ENCODE measurements at places on chromosomes 5 and 9.
A peak's percentile ranks its signal among the peaks of the same experiment; 100 is the strongest.

- peak; percentile 28 for DNase-seq
Measured at GRCh38 chr9:131264231-131264630, 12.1 kb downstream of the FAM78A start.

DNA sequence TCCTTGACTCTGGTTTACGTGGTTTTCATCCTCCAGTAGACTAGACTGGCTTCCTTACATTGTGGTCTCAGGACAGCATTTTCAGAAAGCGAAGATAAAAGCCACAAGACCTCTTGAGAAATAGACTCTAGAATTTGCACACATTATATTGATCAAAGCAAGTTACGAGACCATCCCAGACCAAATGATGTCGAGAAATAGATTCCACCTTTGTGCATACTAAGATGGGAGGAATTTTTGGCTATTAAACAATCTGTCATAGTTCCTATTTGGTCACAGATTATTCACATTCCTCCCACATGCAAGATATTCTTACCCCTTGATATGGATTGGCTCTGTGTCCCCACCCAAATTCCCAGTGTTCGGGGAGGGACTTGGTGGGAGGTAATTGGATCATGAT, 65.6 kb downstream of the TEX10 start:
- DNase-seq = no peak

DNA sequence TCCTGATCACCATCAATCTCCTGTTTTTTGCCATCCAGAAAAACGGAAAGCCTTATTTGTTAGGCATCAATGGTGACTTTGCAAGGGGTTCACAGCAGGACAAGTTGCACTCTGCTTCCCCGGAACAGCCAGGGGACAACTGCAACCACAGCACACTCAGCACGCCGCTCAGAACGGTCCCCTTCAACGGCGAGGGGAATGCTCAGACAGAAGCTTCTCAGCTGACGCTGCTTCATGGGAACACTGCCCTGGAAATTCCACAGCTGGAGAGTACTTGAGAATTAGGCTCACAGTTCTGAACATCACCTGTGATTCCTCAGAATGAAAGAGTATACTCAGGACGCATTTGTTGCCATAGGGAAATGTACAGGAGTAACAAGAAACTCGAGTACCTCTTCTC, 40.1 kb upstream of the PLPP6 start:
- no peak for DNase-seq

DNA sequence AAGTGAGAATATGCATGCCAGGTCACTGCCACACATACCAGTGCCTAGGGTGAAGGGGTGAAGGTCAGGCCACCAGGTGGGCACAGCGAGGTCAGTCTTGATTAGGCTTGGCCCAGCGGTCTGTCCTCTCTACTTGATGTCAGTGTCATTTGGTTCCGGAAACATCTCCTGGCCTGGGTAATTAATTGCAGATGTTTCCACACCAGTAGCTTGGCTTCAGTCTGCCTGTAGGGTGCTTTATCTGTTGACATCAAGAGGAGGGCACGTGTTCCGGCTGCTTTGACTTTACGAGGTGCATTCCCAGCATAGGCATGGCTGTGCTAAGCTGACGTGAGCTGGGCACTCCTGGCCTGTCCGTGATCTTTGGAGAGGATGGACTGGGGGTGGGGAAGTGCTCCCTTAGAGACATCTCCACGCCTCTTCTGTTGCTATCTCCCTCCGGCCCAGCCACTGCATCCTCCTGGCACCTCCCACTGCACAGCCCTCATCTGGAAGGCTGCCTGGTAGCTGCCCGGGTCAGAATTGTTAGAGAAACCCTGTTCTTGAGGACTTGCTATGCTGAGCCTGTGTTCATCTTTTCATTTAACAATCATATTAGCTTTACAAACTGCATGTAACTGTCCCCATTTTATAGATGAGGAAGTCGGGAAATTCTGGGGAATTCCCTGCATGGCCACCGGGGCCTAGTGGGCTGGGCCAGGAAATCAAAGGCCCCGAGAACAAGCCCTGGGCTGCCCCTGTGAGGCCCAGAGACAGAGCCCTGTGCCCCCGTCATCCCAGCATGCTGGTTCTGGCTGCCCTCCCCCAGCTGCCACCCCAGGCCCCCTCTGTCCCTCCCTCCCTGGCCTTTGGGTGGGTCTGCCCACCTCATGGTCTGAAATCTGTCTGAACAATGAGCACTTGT, 29.1 kb downstream of the JADE2 start:
- DNase-seq = peak; percentile 56

- DNase-seq = peak; percentile 43
Measured at GRCh38 chr9:132160802-132161742, 786 bp upstream of the NTNG2 start.

- no peak for DNase-seq
Measured at GRCh38 chr5:166679331-166679730, 1612.1 kb upstream of the WWC1 start.

- no peak for DNase-seq
Measured at GRCh38 chr9:95732802-95733688, 142.4 kb upstream of the ERCC6L2 start.

- DNase-seq = no peak
Measured at GRCh38 chr9:13070612-13071595, 208.6 kb downstream of the MPDZ start.

DNA sequence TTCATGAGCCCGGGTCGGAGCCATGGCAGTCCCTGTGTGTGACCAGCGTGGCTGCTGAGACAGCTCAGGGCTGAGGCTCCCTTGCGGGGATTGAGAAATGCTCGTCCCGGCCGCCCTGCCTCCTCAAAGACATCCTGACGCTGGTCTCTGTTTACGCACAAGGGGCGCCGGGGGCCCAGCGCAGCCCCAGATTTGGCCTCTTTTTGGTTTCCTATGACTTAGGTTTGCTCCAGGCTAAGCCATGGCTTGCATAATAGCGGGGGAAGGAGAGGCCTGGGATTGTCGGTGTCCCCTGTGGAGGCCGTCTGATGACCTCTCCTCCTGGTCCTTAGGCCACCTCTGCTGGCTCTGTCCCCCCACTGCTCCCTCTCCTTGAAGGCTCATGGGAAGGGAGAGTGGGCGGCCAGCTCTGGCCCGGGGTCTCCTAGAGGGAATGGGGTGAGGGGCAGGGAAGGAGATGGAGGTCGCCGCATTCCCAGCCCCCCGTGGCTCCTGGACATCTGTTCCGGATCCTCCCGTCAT, 3.5 kb downstream of the LAMC3 start:
- DNase-seq = no peak

- DNase-seq = no peak
Measured at GRCh38 chr5:164649266-164649665, 1143.8 kb downstream of the MAT2B start.

- no peak for DNase-seq
Measured at GRCh38 chr5:127296321-127296720, 5.7 kb downstream of the MEGF10 start.

- DNase-seq = no peak
Measured at GRCh38 chr9:69815313-69815712, 5.3 kb upstream of the CFAP95 start.

- DNase-seq = no peak
Measured at GRCh38 chr9:129038109-129038852, 1.9 kb downstream of the MIGA2 start.

- no peak for DNase-seq
Measured at GRCh38 chr5:149404746-149405549, 25.9 kb upstream of the IL17B start.

- DNase-seq = peak; percentile 79
Measured at GRCh38 chr9:113578882-113579282, 115.4 kb downstream of the RGS3 start.

DNA sequence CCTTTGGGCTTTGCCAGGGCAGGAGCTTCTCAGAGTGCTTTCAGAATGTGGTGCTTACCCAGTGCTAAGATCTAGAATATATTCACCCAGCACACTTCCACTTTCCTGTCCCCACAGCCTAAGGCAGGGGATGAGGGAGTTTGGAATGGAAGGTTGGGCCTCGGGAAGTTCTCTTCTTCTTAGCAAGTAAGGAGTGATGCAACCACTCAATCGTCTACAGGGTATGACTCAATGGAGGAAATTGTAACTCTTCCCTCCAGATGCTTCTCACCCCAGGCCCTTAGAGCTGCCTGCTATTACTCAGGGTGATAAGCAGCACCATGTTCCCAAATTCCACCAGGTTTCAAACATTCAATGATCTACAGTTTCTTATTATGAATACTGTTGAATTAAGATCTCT, 30.8 kb upstream of the AGGF1 start:
- DNase-seq = no peak

DNA sequence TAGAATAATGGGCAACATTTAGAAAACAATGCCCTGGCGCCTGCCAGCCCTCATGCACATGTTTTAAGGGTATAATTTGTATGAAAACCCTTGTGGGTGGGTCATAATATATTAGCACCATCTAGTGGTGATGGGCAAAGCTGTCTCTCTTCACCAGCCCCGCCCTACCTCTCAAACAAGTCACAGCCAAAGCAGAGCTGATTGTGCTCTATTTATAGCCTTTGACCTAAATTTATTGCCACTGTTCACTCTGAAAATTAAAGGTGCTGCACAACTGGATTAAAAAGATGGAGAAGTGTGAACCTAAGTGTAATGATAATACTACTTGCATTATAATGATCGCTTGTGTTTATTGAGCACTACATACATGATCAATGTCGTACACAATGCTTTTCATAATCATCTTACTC, 131.9 kb upstream of the ANKH start:
- DNase-seq = peak; percentile 21

GRCh38 chr9:129810116-129810515, 7.1 kb downstream of the TOR1B start:
- no peak for DNase-seq

GRCh38 chr5:95761771-95762651, 30.9 kb downstream of the RHOBTB3 start:
- DNase-seq = no peak

- DNase-seq = no peak
Measured at GRCh38 chr9:99660191-99660636, 161.5 kb upstream of the NR4A3 start.

GRCh38 chr5:112083623-112084022, 326.6 kb upstream of the NREP start:
- DNase-seq = no peak

DNA sequence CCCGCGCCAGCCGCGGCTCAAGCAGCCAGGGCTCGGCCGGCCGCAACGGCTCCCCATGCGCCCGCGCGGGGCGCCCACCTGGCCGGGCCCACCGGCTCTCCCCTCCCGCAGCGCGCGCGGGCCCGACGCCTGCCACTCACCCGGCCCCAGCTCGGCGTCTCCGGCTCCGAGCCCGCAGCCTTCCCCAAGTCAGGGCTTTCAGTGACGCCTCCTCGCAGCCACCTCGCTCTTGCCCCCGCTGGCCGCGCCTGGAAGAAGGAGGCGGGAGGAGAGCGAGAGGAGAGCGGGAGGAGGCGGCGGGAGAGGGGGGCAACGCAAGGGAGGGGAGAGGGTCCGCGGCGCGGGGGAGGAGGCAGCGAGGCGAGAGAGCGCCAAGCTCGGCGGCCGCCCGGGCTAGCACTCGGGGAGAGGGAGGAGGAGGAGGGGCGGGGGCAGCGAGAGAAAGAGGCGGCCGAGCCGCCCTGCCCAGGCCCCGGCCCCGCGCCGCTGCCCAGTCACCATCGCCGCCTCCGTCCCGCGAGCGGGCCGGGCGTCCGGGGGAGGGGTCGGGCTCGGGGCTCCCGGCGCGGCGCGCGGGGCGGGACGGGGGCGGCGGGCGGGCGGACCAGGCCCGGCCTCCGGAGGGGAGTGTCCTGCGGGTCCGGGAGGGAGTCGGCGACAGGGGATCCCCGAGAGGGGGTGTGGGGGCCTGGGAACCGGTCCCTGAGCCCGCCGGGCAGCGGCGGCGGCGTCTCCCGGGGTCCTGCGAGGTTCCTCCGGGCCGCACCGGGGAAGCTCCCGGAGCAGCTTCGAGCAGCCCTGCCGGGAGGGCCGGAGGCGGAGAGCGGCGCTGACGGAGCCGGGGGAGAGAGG, at the start of gene LHFPL2:
LHFPL2 (minus strand) TSS at position 414 of the 852 bp plus-strand sequence. CDS start 138,559 bp downstream, outside the sequence.
- no peak for DNase-seq

- peak; percentile 64 for DNase-seq
Measured at GRCh38 chr5:88203981-88204750, 64.5 kb downstream of the TMEM161B start.

GRCh38 chr5:129807162-129807814, 59.4 kb downstream of the MINAR2 start:
- no peak for DNase-seq

DNA sequence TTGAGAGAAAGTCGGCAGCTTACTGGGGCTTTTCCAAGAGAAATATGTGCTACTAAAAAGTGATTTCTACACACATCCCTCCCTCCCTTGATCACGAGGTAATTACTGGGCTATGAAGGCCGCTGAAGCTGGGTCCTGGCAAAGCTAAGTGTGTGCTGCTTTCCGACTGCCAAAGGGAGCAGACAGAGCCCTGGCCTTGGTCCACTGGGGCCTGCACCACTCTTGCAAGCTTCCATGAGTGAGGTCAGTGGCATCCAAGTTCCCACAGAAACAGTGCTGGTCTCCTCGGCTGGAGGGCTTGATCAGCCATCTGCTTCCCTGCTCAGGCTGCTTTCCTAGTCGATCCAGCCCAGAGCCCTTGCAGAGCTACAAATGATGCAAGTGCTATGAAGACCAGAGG, 154.8 kb upstream of the LHFPL2 start:
- DNase-seq = no peak

DNA sequence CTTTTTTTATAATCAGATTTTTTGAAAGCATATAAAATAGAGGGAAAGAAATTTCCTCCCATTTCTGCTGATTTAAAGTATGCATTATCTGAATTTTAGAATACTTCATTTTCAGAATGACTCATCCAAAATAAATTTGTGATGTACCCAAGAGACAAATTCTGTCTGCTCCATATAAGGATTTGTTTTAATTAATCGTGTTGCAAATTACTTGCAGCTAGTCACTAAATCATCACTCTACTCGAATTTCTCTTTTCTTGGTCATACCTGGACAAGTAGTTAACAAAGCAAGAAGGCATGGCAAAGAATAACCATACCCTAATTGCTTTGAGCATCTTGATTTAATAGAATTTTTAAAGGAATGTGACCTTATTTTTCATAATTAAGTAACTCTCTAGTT, 284.1 kb upstream of the GRAMD2B start:
- no peak for DNase-seq

DNA sequence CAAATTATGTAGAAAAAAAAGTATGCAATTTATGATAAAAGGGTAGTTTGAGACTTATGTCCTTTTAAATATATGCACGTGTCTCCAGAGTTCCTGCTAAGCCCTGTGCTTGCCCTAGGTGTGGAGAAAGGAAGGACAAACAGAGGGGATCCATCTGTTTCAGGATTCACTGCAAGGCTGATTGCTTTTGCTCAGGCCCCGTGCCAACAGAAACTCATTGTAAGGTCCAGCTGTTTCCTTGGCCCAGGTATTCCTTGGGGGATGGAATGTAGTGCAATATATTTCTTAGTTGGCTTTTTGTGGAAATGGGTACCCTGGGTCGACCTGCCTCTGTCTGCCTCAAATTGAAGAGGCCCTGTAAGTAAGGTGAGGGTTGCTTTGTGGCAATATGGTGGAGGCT, 268.6 kb upstream of the CLINT1 start:
- DNase-seq = no peak

- DNase-seq = no peak
Measured at GRCh38 chr5:180171568-180172094, 37.4 kb downstream of the RASGEF1C start.

GRCh38 chr5:157594257-157594656, 18.7 kb upstream of the ADAM19 start:
- no peak for DNase-seq

- no peak for DNase-seq
Measured at GRCh38 chr9:98657897-98658296, 50.8 kb downstream of the GABBR2 start.

- DNase-seq = no peak
Measured at GRCh38 chr5:37436146-37436934, 57.2 kb downstream of the WDR70 start.

- no peak for DNase-seq
Measured at GRCh38 chr5:72302171-72302570, 17.9 kb downstream of the MRPS27 start.

- DNase-seq = no peak
Measured at GRCh38 chr5:151565971-151566370, 25.2 kb downstream of the FAT2 start.

All from stimulated activated naive CD4-positive, alpha-beta T cell treated with Interleukin-2 at 50 U/mL for 16 hours (primary cell).